Gastrocnemius medialis (tissue), 4 donors: ENCODE measurements at places on chromosomes 12 and 14. TPM values are rescaled to one million over a fixed set of nuclear protein-coding genes. Genes with fewer than 3 reads are reported as not detected.
A peak's percentile ranks its signal among the peaks of the same experiment; 100 is the strongest.

Gene VWF
- total RNA-seq: 108 TPM

Gene ADAMTS20
- not detected for total RNA-seq

Gene DPY19L2
- total RNA-seq: 0.27 TPM

Gene DDN
- total RNA-seq: 292 TPM

Gene AVPR1A
- 1.8 TPM for total RNA-seq

Gene TRPV4
- not detected for total RNA-seq

Gene TMEM30B
- 1.00 TPM for total RNA-seq

Gene TBC1D30
- 0.76 TPM for total RNA-seq

Gene FAM222A
- total RNA-seq: 7.0 TPM

Gene NRL
- total RNA-seq: 2.6 TPM

Gene AICDA
- total RNA-seq: not detected

DNA sequence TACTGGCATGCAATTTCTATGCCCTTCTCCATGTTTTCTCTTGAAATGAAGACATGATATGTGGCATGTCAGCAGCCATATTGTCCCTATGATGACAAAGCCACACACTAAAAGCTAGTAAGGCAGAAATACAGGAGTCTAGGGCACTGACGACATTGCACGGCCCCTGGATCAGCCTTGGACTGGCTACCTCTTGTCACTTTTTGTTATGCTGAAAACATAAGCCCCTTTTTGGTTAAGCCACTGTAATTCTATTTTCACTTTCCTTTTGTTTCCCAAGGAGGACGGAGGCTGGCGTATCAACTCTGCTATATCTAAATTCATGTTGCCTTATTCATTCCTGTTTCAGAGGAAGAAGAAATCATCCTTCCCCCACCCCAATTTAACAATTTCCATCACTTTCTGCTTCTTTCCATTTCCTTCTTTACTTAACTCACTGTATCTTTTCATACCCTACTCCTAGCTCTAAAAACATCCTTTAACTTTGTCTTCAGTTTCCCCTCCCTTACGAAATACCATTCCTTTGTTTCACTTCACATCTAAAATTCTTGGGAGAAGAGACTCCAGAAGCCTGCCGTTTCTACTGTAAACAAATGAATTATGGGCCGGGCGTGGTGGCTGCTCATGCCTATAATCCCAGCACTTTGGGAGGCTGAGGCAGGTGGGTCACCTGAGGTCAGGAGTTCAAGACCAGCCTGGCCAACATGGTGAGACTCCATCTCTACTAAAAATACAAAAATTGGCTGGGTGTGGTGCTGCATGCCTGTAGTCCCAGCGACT lies 364.1 kb downstream of the PCNX1 start:
- DNase-seq: no peak

- DNase-seq: no peak
Measured at GRCh38 chr14:23114120-23114458, 5.0 kb downstream of the CEBPE start.

- DNase-seq: peak; percentile 74
Measured at GRCh38 chr14:102063109-102063807, 23.6 kb downstream of the HSP90AA1 start.

DNA sequence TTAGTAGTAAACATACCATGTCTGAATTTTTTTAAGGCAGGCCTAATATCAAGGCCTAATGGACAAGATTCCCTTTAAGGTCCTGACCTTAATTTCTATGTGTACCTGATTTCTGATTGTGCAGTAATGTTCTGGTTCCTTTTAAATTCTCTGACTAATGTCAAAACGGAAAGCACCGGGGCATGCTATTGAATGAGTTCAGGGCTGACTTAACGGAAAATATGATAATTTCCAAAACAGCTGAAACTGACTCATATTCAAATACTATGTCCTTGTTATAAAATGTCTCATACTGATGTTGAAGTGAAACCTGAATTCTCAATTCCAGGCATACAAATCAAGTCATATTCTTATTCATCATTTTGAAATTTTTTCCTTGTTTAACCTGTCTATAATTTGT lies 6.7 kb downstream of the TAS2R43 start:
- no peak for DNase-seq

GRCh38 chr14:51443195-51444018 lies 203.4 kb downstream of the TMX1 start:
- no peak for DNase-seq

GRCh38 chr12:74980510-74980909 lies 229.1 kb downstream of the KCNC2 start:
- no peak for DNase-seq

GRCh38 chr12:108254517-108255251 lies 84.4 kb downstream of the CMKLR1 start:
- no peak for DNase-seq

GRCh38 chr12:14850929-14851663 lies 7.8 kb upstream of the ART4 start:
- no peak for DNase-seq

GRCh38 chr12:14701809-14702568 lies 5.6 kb upstream of the GUCY2C start:
- DNase-seq: no peak

GRCh38 chr12:34345801-34346200 lies 323.5 kb downstream of the ALG10 start:
- no peak for DNase-seq

- no peak for DNase-seq
Measured at GRCh38 chr12:76109879-76110278, 25.4 kb upstream of the NAP1L1 start.

DNA sequence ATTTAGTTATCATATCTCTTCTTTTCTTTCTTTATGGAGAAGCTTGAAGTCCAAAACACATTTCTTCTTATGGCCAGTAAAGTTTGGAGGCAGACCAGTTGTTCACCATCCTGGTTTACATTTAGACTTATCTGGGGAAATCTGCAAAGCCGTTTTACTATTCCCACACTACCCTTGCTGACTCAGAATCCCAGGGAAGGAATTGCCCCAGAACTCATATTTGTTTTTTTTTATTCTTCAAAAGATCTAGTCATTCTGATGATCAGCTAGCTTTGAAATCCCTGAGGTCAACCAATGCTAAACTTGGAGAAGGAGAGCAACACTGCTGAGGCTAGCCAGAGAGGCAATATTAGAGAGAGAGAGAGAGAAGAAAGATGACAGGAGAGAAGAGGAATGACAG lies 12.3 kb upstream of the LMO3 start:
- DNase-seq: no peak

- no peak for DNase-seq
Measured at GRCh38 chr12:87670448-87670847, 358.8 kb downstream of the C12orf50 start.

DNA sequence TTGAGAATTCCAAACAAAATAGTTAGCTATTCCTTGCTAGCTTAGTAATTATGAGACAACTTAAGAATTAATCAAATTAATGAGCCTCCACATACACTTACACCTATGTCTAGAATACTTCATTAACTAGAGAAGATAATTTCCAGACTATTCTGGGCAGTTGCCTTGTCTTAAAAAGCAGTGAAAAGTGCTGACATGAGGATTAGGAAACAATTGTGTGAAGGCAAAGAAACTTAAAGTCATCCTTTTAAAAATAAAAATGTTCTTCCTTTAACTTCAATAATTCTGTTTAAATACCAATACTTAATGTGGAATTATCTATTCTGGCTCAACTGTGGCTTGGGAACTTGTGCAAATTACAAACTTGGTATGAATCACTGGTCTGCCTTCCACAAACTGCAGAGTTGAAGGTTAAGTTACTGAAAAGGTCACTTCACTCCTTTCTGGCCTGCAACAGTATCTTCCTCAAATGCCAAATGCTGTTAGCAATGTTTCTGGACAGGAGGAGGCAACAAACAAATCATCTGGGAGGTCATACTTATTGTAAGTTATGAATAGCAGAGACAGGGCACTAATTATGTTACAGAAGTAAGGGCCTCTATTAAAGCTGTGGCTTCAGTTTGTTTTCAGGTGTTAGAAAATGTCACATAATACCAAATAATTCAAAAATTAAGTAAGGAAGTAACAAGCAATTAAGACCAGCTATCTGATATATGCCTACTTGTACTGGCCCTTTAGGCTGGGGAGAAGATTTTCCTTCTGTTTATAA lies 19.2 kb downstream of the PPTC7 start:
- DNase-seq: no peak

- DNase-seq: no peak
Measured at GRCh38 chr12:29578731-29579130, 81.2 kb upstream of the OVCH1 start.

DNA sequence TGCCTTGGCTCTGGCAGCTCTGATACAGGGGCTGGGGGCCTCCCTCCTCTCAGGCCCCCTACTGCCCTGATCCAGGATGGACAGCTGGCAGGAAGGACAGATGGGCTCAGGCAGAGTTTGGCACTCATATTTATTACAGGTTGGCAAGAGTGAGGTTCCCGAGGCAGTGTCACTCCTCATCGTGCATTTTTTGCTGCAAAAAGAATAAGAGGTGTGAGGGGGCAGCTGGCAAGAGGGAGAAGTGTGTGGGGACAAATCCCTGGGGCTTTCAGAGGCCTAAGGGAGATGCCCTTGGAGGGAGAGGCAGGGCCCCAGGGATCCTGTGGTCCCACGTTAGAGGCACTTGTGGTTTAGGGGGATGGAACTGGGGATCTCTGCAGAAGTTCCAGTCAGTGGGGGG lies 5.0 kb downstream of the CMTM5 start:
- DNase-seq: no peak
